ENCODE measurements at places on chromosomes 5 and 9.

DNA sequence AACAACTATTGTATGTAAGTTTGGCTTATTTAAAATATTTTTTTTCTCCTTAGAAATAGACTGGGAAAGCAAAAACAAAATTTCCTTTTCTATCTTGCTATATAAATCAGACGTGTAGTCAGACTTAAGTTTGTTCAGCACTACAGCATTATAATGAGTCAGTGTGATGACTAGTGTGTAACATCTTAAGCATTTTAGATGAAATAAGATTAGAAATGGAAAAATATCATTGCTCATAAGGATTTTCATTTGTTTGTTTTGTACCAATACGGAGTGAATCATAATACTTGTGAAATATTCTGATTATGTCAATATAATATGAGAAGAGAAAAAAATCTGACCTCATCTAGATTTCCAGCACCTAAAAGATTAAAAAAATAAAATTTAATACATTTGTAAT is 64.7 kb upstream of the RICTOR start:
- DNase-seq: peak; percentile 40

DNA sequence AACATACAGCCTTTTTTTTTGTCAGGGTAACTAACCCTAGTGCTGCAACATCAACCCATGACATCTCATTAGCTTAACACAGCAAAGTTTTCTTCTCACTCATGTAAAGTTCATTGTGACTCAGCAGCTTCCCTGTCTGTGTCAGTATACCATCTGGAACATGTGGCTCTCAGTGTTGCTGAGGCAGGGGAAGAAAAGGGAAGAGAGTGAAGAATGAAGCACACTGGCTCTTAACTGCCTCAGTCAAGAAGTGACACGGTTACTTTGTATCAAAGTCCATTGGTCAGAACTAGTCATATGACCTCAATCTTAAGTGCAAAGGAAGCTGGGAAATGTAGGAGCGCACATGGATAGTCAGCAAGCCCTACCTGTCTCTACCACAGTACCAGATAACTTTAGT is 185.0 kb upstream of the ELL2 start:
- DNase-seq: peak; percentile 67

- no peak for DNase-seq
Observed at GRCh38 chr5:64384765-64385164, 121.0 kb upstream of the RGS7BP start.

- DNase-seq: no peak
Observed at GRCh38 chr5:97624886-97625285, 441.8 kb upstream of the RIOK2 start.

DNA sequence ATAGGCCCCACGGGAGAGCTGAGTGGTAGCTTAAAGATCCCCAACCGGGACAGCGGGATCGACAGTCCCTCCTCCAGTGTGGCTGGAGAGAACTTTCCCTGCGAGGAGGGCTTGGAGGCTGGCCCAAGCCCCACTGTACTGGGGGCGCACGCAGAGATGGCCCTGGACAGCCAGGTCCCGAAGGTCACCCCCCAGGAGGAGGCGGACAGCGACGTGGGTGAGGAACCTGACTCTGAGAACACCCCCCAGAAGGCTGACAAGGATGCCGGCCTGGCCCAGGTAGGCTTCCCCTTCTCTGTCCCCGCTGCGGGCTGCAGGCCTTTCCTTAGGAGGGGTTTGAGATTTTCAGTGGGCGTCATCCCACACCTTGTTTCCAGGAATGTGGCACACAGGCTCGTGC is 29.1 kb downstream of the FGD3 start:
- DNase-seq: no peak

- no peak for DNase-seq
Observed at GRCh38 chr5:110590187-110590586, 136.3 kb downstream of the TMEM232 start.

DNA sequence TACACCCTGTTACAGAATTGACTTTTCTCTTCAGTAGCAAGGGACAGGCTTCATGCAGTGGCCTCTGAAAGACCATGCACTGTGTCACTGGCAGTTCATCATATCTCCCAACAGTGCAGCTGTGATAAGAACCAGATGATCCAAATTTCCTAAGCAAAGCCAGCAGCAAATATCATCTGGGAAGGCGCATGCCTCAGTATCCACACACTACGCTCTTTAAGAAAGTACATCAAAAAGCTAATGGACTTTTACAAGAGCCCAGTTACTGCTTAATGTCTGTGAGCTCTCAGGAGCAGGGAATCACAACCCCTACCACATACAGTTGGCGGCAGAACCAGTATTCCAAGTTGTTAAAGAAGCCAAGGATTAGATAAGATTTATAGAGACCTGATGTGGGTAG is 25.1 kb downstream of the ADAMTSL1 start:
- DNase-seq: no peak

- peak; percentile 21 for DNase-seq
Observed at GRCh38 chr5:178538741-178539229, 51.4 kb downstream of the COL23A1 start.

DNA sequence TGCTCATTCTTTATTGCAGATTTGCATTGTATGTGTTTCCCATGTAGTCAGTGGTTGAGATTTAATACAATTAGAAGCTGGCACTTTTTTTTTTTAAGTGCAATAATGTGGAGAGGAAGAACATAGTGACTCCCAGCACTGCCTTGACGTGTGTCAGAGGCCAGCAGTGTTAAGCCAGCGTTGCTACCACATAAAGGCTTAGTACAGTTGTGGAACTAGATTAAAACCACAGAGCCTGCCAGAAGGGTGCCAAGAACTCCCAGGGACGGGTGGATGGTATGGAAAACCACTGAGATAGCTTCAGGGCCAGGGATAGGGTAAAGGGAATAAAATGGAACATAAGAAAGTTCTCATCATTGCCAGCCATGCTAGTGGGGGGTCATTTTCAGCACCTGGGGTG is 142.9 kb downstream of the TRIO start:
- no peak for DNase-seq

GRCh38 chr5:36596247-36596646 is 10.2 kb upstream of the SLC1A3 start:
- no peak for DNase-seq

GRCh38 chr5:72723581-72723980 is 92.9 kb upstream of the TNPO1 start:
- DNase-seq: no peak

- no peak for DNase-seq
Observed at GRCh38 chr5:172117977-172118701, 69.9 kb downstream of the STK10 start.

DNA sequence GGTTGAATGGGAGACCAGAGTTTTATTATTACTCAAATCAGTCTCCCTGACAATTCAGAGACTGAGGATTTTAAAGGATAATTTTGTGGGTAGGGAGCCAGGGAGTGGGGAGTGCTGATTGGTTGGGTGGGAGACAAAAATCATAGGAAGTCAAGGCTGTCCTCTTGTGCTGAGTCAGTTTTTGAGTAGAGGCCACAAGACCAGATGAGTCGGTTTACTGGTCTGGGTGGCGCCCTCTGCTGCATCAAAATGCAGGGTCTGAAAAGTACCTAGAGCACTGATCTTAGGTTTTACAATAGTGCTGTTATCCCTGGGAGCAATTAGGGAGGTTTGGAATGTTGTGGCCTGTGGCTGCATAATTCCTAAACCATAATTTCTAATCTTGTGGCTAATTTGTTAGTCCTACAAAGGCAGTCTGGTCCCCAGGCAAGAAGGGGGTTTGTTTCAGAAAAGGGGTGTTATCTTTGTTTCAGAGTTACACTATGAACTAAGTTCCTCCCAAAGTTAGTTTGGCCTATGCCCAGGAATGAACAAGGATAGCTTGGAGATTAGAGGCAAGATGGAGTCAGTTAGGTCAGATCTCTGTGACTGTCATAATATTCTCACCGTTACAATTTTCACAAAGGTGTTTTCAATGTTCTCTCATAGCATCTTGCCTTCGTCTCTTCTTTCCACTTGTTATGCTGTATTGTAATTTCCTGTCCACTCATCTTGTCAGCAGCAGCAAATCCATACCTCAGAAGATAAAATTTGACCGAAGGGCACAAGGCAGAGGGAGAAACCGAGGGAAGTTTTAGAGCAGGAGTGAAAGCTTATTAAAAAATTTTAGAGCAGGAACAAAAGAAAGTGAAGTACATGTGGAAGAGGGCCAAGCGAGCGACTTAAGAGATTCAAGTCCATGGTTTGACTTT is 59.2 kb upstream of the CLINT1 start:
- DNase-seq: peak; percentile 30

- no peak for DNase-seq
Observed at GRCh38 chr5:15496886-15497285, 3.1 kb upstream of the FBXL7 start.

- DNase-seq: no peak
Observed at GRCh38 chr9:124395826-124396225, 19.4 kb downstream of the PSMB7 start.

- DNase-seq: no peak
Observed at GRCh38 chr9:123235448-123235847, 32.9 kb downstream of the STRBP start.

DNA sequence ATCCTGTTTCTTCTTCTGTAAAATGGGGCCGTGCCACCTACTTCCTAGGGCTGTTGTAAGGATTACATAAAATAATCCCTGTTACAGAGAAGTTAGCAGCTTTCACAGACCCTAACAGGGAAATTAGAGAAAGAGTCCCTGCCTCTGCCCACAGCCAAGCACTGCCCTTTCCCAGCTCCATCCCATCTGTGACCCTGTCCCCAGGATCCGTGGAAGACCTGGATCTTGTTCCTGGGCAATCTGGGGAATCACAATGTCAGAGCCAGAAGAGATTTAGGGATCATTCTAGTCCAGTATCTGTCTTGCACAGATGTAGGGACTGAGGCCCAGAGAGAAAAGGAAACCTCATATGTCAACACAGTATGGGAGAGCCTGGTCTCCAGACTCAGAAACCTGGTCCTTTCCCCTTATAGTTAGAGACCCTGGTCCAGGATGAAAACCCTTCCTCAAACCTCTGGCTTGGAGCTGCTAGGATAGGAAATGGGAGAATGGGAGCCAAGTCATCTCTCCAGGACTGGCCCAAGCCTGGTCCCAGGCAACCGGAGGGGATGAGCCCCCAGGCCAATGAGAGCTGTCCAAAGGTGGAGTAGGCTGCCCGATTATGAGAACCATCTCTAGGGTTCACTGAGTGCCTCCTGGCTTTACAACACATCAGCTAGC is 12.5 kb downstream of the LHX6 start:
- no peak for DNase-seq

DNA sequence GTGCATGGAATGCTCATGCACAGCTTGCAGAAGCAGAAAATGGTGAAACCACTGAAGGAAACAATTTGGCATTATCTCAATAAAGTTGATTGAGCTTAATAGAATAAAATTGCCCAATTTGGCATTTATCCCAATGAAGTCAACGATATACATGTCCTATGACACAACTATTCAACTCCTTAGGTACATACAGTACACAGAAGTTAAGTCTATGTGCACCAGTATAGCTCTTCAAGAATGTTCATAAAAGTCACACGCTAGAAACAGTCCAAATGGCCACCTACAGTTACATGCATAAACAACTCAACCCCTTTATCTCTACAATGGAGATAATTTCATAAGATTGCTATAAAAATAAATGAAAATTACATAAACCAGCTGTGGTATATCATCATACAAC is 184.5 kb downstream of the DENND1A start:
- no peak for DNase-seq

- no peak for DNase-seq
Observed at GRCh38 chr9:13414349-13414748, 134.9 kb upstream of the MPDZ start.
